ENCODE measurements at places on chromosomes 2 and 18.

GRCh38 chr2:106521016-106521415, 33.9 kb downstream of the CD8B2 start:
- no peak for DNase-seq

GRCh38 chr2:47190188-47190881, 35.2 kb upstream of the STPG4 start:
- DNase-seq = no peak

DNA sequence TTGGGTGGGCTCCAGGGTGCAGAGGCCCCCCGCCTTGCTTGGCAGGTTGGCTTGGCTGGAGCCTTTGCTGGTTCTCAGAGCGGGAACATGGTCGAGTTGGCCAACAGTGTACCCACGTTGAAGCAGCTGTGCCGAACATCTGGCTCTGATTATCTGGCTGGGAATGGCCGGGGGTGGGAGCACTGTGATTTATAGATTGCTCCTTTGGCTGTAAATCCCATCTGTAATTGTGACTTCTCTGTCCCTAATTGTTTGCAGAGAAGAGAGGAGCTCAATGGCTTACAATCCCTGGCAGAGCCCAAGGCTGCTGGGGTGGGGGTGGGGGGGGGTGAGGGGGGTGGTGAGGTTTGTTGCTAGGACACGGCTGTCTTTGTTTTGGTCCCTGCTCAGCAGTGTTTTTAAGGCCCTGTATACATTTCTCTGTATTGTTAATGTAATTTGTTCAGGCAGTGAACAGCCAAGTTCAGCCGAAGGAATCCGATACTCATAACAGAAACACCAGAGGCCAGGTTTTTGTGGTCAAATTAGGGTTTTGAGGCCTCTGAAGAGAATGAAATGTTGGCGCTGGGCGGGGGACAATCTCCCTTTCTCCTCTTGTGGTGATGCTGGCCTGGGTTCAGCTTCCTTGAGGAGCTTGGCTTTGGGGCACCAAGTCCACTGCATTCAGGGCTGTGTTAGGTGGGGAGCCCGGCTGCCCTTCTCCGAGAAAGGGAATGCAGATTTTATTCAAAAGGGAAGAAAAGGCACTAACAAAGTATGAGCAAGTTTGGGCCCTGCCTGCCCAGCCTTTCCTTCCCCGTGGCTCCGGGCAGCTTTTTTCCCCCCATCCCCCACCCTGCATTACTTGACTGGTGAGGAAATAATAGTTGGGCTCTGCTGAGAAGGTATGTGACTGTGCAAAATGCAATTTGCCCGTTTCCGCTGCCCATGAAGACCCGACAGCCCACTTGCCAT, 82.5 kb downstream of the TCF7L1 start:
- no peak for DNase-seq

DNA sequence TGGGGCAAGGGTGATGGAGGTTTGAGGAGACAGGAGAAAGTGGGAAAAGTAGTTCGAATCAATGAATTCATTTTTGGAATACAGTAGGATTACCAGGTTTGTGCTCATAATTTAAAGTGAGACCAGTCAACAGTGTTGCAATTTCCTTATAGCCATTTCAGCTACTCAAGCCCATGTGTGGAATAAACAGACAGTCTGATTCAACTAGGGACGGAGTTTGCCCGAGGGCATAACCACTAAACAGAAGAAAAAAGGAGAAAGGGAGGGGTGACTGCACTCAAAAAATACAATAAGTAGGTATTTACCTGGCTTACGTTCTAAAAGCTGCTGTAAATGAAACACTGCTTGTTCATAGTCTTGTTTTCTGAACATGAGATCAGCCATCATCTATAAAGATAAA, 55.2 kb downstream of the TTC21B start:
- no peak for DNase-seq

DNA sequence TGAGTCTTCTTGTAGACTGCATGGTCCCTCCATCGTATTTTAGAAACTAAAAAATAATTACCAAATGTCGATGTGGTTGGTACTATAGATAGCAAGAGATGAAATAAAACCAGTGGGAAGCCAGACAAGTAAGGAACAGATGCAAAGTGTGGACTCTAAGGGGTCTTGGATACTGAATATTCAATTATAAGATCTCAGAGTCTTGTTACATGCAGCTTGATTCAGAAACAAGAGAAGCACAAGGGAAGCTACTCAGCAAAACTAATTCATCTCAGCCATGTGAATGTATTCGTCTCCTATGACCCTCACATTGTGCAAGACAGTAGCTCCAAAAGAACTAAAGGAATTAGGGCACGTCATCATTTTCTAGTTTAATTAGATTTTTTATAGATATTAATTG, 80.9 kb downstream of the CDH20 start:
- no peak for DNase-seq

DNA sequence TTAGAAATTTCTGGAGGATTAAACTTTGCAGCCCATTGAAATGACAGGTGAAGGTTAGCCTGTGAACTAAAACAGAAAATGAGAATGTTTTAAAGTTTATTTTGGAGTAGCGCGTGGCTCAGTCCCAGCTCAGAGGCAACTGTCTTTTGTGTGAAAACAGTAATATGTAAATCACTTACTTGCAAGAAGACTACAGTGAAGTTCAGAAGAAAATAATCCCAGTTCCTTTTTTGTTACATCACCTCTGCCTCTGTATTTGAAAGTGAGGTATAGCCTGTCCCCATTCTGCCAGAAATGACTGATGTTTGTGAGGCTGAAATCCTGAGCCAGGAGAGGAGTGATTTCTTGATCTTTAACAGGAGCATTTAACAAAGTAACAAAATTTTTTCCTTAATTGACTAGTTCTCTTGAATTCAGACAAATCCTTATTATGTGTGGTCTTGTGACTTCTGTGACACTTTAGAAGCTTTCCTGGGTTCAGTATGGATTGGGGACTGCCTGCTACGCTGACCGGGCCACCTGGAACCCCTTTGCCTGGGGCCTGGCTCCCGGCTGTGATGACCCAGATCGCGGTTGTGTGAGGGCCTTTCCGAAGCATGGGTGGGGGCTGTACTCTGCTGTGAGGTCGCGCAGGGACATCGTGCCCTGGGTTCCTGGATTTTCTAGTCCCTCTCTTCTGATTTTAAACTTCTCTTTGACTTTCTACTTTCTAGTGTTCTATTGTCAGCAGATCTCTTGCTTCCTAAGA, 24.3 kb downstream of the TRAPPC12 start:
- DNase-seq = no peak

GRCh38 chr2:135030826-135031225, 16.4 kb downstream of the MAP3K19 start:
- peak; percentile 37 for DNase-seq

DNA sequence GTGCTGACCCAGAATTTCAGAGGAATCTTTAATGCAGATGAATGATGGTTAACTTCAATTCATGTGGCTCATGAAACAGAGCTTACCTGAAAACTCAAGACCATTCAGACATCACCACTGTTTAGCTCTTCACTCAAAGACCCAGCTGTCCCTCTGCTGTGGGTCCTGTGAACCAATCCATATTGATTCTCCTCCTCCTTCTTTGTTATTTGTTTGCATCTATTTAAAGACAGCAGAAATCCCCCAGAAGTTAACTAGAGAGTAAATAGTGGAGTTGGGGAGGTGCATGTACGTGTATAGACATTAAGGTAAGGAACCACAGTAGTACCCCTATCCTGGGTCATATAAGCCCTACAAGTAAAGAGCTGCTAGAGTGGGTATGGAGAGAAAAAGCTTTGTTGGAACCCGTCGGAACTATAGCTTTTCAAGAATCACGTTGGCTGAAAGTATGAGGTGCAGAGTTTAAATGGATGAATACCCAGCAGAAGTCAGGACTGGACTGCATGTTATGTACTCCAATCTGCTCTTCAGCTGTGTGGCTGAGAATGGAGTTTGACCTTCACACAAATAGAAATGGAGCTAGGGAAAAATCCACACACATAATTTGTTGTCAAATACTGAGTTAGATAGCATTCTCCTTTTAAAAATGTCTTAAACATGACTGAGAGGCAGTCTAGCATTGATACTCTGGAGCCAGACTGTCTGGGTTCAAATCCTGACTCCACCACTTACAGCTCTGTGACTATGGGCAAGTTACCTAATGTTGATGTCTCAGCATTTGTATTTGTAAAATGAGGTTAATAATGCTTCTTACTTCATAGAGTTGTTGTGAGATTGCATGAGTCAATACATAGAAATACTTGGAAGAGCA, 81.7 kb upstream of the HK2 start:
- DNase-seq = no peak

- DNase-seq = no peak
Observed at GRCh38 chr2:30195016-30195415, 36.3 kb upstream of the LBH start.

DNA sequence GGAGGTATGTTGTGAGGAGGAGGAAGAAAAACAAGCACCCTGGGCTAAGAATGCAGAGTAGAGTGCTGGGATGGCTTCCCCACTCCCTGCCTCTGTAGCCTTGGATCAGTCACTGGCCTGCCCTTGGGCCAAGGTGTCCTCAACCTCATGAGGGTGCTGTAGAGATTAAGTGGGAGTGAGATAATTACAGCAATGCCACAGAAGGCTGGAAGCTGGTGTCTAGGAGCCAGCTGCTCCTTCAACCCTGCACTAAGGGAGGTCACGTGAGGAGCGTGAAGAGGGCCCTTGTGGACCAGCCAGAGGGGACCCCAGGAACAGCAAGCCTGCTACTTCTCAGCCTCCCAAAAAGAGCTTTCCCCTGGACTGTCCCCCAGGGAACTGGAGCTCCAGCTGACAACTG, 95.2 kb downstream of the TTC32 start:
- no peak for DNase-seq

- no peak for DNase-seq
Observed at GRCh38 chr18:36189486-36189885, 2.2 kb downstream of the MOCOS start.

DNA sequence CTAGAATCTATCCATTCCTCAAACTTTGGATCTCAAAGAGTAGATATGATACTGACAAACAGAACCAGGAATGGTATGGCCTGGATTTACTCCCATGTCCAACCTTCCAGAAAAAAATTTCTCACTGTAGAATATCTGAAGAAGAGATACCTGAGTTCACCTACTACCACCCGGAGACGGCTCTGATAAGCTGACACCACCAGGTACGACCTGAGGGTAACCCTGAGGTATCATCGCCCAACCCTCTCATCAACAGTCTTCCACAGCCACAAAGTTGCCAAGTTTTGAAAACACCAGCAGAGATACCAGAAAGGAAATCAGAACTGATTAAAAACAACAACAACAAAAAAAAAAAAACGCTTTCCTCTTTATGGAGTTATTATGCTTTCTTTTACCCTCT, 102.9 kb downstream of the LRP2 start:
- no peak for DNase-seq

GRCh38 chr2:161273038-161273760, 35.0 kb upstream of the PSMD14 start:
- peak; percentile 62 for DNase-seq

- no peak for DNase-seq
Observed at GRCh38 chr2:167792126-167792525, 455.3 kb downstream of the STK39 start.

DNA sequence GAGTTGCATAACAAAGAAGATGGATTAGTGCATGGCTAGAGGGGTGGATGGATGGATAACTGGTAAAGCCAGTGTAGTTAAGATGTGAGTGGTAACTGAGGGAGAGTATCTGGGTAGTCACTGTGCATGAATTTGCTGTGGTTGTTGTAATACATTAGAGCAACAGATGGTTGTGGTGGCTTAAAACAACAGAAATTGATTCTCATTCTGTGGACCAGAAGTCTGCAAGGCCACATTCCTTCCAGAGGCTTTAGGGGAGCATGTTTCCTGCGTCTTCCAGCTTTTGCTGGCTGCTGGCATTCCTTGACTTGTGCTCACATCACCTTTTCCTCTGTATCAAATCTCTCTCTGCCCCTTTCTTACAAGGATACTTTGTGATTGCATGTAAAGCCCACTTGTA, 155.4 kb downstream of the ASB1 start:
- no peak for DNase-seq

- no peak for DNase-seq
Observed at GRCh38 chr18:50662775-50663383, 103.0 kb downstream of the MAPK4 start.

GRCh38 chr18:60978338-60978737, 354.9 kb upstream of the CDH20 start:
- DNase-seq = no peak

- no peak for DNase-seq
Observed at GRCh38 chr2:207502577-207503198, 27.1 kb upstream of the CREB1 start.

DNA sequence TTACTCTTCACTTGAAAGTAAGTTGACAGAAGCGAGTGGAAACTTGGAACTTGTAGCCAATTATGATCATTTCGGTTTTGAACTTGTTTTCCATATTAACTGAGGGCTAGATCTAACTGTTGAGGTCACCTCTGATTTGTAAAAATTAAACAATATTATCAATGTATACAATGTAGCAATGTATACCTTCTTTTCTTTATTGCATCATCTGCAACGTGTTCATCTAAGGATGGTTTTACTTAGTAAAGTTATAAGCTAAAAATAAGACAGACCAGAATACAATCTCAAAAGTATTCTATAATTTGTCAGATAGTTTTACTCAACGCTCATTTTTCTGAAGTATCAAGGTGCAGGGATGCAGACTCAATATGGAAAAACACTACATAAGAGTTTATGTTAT, 435.0 kb upstream of the TNP1 start:
- no peak for DNase-seq

GRCh38 chr18:10190564-10190963, 263.9 kb upstream of the APCDD1 start:
- peak; percentile 96 for DNase-seq

DNA sequence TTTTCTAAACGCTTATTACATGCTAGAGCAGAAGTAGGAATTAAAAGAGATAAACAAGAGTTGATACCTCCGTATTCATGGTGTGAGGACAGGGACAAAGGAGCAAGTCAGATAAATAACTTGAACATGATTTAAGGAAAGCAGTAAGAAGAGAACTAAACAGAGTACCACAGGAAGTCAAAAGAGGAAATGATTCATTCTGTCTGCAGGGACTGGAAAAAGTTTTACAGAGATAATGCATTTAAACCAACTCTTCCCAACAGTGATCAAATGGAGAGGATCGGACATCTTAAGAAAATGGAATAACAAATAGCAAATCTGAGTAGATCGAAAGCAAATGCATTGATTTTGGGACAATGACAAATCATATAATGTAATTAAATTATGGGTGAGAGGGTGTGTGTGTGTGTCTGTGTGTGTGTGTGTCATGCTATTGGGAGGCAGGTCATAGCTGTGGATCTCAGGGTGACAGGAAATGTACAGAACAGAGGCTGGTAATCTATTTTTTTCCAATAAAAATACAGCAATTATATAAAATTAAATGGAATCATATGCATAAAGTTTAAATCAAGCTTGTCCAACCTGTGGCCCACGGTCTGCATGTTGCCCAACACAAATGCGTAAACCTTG, 113.4 kb downstream of the MC4R start:
- no peak for DNase-seq

Measured in SW480 (cell line).